ENCODE measurements at places on chromosomes 2 and 18.

GRCh38 chr2:45004562-45005191 is 4.6 kb downstream of the SIX2 start:
- no peak for DNase-seq

DNA sequence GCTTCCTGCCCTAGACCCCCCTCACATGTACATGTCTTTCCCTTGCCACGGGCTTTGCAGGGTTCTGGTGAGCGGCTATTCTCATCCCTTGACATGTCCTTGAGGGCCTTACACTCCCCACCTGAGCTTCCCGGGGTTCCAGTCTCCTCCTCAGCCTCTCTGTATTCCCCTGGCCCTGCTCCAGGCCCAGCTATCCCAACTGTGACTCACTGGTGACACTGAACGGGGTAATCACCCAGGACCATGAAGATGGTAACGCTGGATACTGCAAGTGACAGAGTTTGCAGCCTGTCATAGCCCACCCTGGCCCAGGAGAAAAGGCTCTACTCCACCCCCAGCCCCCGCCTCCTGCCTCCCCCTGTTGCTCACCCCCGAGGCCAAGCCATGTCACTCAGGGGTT is 27.3 kb downstream of the KIF3C start:
- no peak for DNase-seq

GRCh38 chr2:55102056-55102812 is 52.0 kb upstream of the RTN4 start:
- no peak for DNase-seq

GRCh38 chr18:24935896-24936295 is 416.1 kb downstream of the ZNF521 start:
- no peak for DNase-seq

GRCh38 chr2:196160101-196160500 is 11.3 kb downstream of the STK17B start:
- no peak for DNase-seq

DNA sequence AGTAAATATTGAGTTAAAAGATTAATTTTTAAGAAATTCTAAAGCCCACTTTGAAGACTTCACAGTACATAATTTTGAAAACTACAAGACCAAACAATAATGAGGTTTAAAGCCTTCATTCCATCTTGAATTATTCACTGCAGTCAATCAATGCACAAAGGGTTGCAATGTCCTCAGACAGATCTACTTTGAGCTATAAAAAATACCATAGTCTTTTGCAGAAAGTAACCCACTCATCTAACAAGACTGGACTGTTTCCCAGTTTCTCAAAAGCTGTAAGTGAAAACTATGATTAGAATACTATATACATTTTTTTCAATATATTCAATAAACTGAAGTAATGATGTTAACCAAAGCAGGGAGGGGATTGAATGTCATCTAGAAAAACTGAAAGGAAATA is 10.2 kb upstream of the RBM43 start:
- no peak for DNase-seq

- no peak for DNase-seq
Measured at GRCh38 chr2:203240491-203240890, 1.7 kb downstream of the CYP20A1 start.

- DNase-seq = no peak
Measured at GRCh38 chr18:1751249-1751648, 820.1 kb downstream of the METTL4 start.

DNA sequence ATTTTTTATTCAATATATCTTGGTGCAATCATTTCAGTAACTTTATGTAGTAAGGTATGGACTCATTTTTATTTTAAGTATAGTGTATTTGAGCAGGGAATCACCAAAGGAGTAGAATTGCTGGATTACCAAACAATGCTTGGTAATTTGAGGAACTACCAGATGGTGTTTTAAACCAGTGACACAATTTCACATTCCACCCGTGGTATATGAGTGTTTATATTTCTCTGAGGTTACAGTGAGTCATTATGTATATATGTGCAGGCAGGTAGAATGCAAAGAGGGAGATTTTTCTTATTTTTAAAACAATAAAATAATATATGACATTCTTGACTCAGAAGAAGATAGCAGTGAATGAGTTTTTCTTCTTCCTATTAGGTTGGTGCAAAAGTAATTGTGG is 596.9 kb downstream of the DCC start:
- DNase-seq = no peak

DNA sequence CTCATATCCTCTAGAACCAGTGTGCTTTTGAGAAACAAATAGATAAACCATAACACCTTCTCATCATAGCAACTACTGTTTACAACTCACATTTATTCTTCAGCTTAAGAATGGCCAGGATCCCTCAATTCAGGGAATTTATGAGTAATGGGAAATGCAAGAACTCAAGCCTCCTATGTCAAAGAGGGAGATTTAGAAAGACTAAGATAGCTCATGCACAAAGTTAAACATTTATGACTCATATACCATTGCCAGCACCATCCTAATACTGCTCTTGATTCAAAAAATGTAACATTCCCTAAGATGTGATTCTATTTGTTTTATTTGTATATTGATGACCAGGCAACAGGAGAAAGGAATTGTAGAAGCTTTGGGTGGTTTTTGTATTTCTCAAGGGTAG is 172.8 kb downstream of the CYP26B1 start:
- DNase-seq = no peak

DNA sequence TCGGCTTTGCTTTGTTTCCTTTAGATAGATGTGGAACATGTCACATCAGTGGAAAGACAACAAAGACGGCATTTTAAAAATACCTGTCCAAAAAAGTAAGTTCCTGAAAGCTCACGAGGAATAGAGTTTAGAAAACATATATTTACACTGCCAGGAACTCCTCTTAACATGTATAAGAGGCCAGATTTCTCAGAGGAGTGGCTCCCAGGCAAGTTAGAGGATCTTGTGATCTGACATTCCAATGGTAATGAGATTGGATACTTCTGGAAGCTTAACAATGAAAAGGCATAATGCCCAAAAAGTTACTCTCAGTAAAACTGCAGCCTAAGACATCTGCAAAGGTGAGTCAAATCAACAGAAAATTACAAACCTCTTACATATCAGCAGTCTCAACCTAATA is 77.1 kb downstream of the CYRIA start:
- no peak for DNase-seq

- no peak for DNase-seq
Measured at GRCh38 chr2:191703079-191703725, 25.3 kb downstream of the NABP1 start.

- no peak for DNase-seq
Measured at GRCh38 chr2:127596311-127597045, 49.5 kb upstream of the GPR17 start.

- no peak for DNase-seq
Measured at GRCh38 chr2:9179572-9180201, 26.9 kb upstream of the ASAP2 start.

DNA sequence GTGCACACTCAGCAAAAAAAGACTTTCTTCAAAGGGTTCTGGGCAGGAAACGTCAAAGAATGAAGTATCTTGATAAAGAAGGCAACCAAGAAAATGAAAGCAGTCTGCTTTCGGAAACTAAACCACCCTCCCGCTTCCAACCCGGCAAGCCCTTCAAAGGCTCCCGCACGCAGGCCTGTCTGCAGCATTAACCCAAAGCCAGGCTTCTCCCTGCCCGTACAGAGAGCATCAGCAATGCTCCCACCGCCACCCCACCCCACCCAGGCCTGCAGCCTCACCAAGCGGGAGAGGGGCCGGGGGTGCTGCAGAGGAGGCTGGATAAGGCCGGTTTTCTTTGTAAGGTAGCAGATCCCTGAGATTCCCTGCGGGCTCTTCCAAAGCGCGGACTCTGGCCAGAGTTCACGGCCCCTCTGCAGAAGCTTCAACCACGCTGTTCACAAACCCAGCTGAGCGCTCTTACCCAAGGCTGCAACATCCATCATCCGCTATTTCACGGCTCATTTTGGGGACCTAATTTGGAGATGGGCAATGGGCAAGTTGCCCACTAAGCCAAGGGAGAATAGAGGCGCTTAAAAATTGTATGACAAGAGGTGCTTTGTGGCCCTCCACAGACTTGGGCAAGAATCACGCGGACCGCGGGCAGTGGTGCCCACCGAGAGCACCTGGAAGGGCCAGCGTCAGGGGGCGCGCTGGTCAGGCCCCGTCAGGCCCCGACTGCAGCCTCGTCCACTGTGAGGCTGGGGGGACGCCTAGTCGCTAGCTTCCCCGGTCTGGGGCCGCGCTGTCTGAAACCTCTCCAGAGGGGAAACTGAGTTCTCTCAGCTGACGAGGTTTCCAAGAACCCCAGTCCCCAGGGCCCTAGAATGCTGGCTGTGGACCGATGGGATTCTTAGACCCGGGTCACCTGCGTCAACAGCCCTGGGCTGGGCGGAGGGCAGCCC is 225.4 kb upstream of the ID2 start:
- no peak for DNase-seq

- no peak for DNase-seq
Measured at GRCh38 chr18:8453528-8453927, 155.7 kb upstream of the RAB12 start.

GRCh38 chr18:79275992-79276391 is 119.7 kb upstream of the NFATC1 start:
- DNase-seq = no peak

DNA sequence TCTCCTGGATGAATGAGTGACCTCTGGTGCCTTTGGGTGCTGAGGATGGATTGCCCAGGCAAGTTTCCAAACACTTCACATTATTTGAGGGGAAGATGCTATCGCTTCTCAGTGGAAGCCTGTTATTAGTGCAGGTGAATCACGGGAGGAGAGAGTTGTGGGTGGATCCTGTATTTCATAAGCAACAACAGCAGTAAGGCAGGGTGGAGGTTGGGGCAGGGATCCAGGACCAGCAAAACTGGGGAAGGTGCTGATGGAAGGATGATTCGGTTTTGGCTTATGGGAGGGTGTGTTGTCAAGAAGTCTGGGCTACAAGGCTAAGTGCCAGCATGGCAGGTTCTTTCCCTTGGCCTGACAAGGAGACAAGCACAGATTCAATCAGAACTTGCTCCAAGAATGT is 37.7 kb upstream of the SETBP1 start:
- DNase-seq = no peak

GRCh38 chr18:37252854-37253393 is 312.7 kb downstream of the CELF4 start:
- no peak for DNase-seq

GRCh38 chr18:51164761-51165281 is 32.7 kb downstream of the MEX3C start:
- no peak for DNase-seq

- no peak for DNase-seq
Measured at GRCh38 chr18:36704156-36704555, 124.6 kb downstream of the TPGS2 start.

DNA sequence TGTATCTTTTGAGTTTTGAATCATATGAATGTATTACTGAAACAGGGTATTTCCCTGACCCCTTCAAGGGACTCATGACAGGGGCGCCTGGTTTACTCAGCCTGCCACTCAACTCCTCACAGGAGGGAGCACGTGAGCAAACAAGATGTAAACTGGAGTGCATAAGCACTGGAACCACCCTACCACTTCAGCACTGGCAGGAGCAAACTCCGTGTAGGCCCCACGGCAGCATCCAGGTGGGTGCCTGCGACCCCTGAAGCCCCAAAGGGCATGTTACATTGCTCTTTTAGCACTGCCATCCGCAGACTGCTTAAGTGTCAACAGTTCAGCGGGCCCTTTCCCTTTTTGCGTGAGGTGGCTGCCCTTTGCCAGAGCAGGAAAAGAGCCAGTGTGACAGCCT is 8.2 kb upstream of the DAPL1 start:
- no peak for DNase-seq

- no peak for DNase-seq
Measured at GRCh38 chr2:47375307-47375706, 27.6 kb upstream of the MSH2 start.

- no peak for DNase-seq
Measured at GRCh38 chr2:162293122-162293786, 25.2 kb downstream of the IFIH1 start.

GRCh38 chr18:26309281-26309680 is 83.0 kb downstream of the TAF4B start:
- no peak for DNase-seq
